Iris pigment epithelial cell (primary cell): ENCODE measurements at places on chromosomes 5 and 9.

DNA sequence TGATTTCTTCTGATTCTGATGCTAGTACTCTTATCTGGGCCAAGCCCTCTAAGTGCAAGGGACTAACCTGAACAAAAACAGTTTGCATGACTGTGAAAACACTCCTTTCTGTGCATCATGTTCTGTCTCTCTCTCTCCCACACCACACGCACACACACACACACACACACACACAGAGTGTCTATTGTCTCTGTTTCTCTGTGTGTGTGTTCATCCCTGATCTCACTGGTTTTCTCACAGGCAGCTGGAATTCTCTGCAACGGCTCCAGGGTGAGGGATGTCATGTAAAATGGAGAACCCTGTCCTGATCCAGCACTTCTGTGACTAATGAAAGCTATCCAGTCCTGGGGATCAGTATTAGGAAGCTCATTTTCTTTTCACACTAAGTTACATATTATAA is 453.1 kb upstream of the RGMB start:
- DNase-seq = no peak

DNA sequence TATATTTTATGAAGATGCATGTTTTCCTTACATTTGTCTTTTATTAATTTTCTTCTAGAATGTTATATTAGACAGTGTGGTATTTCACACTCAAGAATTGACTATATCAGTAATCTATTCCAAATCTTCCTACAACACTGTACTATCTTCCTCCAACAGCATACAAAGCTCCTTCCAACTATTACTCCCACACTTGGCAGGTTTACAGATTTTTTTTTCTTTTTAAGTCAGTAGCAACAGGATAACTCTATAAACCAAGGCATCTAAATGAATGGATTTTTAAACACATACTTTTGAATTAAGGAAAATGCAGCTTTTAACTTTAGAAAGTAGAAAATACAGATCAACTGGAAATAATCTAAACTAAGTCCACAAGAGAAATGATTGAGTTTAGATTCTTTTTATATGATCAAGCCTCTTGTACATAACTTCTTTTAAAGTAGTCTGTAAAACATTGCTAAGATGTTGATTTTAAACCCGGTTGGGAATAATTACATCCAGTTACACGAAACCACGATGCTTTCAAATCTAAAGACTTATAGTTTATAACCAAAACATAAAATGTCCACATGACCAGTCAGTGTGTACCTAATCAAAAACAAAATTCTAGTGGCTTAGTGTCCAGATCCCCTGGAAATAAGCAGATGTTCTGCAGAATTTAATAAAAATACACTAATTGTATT is 281.6 kb downstream of the ADAMTS6 start:
- DNase-seq = peak; percentile 81

- DNase-seq = peak; percentile 82
Measured at GRCh38 chr5:5483880-5484598, 61.6 kb downstream of the ICE1 start.

DNA sequence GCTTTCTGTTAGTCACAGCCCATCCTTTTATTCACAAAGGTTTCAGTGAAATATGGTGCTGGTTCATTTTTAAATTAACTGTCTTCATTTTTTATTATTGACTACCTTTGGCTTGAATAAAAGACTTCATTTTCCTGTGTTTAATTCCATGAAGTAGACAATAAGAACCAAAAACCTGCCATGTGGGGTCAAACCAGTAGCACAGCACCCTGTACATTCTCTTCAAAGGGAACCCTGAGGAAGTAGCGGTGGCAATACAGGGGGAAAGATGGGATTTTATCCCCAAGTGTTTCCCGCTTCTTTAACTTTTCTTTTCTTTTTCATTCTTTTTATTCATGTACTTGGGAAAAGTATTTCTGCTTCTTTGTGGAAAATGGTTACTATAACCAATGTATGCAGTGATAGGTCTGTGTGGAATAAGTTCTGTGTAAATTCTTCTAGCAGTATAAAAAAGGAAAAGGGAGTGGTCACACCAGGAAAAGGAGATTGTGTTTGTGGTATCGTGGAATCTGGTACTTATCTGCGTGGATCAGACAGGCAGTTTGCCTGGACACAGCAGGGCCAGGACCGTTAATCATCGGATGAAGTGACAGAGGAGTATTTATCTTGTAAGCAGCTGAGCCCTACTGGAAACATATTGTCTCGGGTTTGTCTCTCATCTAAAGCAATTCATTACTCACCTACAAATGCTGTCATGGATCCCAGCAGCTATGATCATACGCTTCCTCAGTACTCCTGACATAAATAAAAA is 94.2 kb downstream of the PPIC start:
- DNase-seq = peak; percentile 80

- DNase-seq = no peak
Measured at GRCh38 chr5:102596113-102596512, 97.3 kb upstream of the SLCO6A1 start.

DNA sequence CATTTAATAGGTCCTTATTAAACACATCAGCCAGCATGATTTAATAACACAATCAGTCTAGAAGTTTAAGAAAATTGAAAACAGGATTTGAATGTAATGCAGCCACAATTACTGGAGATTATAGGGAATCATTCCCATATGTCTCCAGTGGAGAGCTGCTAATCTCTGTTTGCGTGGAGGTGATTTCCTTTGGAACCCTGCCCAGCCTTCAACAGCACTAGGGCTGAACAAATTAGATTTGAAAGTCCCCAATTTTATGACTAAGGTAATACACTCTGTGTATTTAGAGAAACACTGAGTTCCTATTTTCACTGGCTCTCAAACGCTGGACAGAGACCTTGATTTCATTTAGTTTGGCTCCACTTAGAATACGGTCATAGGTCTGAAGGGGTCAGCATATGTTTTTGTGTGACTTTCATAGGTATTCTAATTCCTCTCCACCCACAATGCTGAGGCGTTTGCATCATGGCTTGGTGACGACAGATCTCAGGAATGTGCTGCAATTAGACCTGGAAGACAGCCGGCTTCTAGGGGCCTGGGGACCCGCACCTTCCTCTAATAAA is 508.3 kb downstream of the EBF1 start:
- peak; percentile 57 for DNase-seq

GRCh38 chr9:27430750-27431535 is 93.1 kb upstream of the IFNK start:
- DNase-seq = no peak

GRCh38 chr9:95989297-95989696 is 113.8 kb downstream of the ERCC6L2 start:
- DNase-seq = peak; percentile 60

DNA sequence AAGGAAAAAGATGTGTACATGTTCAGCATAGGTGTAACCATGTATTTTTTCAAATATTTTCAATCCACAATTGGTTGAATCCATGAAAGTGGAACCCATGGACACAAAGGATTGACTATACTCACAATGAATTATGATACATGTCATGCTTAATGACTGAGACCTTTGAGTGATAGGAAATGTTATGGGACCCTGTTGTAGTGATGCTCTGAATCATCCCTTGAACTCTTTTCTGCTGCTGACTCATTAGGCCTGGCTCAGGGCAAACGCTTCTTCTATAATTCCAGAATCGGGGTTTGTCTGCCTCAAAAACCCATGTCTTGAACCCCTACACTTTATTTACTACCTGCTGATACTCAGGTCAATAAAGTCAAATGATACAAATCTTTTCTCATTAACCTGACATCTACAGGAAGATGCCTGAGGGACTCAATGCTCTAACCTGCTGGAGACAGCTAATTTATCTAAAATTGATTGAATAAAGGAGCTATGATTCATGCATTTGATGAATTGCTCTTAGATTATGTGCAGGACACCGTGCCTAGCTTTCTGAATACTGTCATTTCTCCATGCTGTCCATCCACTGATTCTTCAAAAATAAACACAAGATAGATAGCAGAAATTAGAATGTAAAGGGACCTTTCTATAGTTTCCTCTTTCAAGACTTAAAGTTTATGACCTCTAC is 260.1 kb downstream of the PRELID2 start:
- peak; percentile 48 for DNase-seq

DNA sequence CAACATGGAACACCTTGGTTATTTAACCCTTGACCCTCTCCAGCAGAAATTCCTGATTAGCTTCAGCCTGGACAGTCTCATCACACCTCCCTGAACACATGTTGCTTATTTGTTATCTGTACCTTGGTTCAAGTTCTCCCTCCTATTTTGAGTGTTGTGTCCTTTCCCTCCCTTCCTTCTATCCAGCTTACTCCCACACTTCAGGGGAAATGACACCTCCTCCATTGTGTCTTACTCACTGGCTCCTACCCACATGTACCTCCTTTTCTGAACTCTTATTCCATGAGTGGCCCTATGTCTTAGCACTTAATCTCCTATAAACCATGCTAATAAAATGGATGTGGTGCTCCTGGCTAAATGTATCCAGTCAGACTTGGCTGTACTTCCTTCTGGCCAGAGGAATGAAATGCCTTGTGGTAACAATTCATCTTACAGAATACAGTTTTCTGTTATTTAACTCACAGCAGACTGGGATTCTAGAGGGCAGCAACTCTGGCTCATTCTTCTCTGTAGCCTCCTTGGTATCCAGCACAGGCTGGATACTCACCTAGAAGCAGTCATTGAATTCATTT is 11.2 kb downstream of the LIX1 start:
- peak; percentile 32 for DNase-seq

GRCh38 chr9:27771803-27772545 is 198.7 kb upstream of the C9orf72 start:
- DNase-seq = peak; percentile 24

DNA sequence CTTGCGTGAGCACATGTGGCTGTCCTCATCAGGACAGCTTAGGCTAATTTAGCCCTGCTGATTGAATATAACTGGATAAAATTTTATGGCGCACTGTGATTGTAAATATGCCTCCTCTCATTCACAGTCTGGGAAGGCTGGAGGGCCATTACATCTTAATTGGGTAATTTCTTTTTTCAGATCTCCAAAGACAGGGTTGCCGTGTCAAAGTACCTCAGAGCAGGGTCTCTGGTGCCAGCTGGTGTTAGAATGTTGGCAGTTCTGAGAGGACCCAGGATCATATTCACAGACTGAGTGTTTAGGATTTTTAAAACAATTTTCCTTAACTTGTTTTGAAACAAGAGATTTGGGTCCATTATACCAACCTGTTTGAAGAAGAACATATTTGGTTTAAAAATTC is 455.7 kb upstream of the TLE4 start:
- no peak for DNase-seq

- peak; percentile 73 for DNase-seq
Measured at GRCh38 chr5:72452515-72453245, 54.5 kb downstream of the ZNF366 start.

DNA sequence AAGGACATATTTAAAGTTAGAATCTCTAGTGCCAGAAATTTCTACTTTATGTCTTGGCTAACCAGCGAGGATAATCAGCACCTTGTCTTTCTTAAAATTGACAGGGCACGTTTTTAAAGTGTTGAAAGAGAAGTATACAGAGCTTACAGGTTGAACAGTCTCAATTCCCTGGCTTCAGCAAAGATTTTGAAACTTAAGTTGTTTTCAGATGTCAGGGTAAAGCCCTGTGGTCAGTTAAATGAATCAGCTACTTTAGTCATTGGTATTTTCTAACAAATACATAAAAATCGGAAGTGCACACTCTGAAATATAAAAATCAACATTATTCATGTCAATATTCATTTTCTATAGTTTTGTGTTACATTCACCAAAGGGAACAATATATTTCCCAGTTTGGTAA is 29.1 kb downstream of the SNCAIP start:
- DNase-seq = no peak

- no peak for DNase-seq
Measured at GRCh38 chr9:137149942-137150616, 11.1 kb downstream of the GRIN1 start.

GRCh38 chr9:127637322-127637847 is 25.3 kb downstream of the STXBP1 start:
- peak; percentile 92 for DNase-seq

DNA sequence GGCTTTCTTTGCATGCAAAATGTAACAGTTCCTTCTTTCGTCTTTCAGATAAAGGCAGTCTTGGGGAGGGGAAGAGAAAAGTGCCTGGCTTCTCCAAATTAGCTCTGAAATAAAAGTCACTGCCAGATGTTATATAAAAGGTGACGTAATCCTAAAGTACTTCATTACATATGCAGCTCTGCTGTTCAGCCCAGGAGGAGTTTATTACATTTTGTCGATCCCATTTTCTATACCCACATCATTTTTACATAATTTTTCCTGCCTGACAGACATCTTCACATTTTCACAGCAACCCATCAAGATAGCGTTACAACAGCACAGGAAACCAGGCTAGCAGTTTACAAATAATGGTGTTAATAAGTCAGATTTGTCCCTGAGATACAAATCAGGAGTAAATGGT is 86.7 kb upstream of the SLC30A5 start:
- no peak for DNase-seq

GRCh38 chr9:103660830-103661229 is 433.3 kb upstream of the SMC2 start:
- DNase-seq = no peak

DNA sequence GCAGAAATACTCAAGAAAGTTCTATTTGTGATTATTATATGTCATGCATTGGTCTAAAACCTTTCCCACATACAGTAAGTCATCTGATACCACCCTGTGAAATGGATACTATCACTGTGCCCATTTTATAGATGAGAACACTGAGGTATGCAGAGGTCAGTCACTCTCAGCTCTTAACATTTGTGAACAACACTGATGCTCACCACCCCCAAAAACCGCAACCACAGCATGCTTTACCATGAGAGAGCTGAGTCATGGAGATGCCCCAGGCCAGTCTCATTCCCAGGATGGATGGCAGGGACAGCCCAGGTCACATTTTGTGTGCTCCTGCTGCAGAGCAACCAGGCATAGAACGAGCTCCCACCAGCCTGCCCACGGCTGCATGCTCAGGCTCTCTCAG is 53.5 kb upstream of the IRX1 start:
- DNase-seq = no peak

- DNase-seq = no peak
Measured at GRCh38 chr5:111313017-111313724, 89.0 kb downstream of the CAMK4 start.

- no peak for DNase-seq
Measured at GRCh38 chr5:143176048-143176447, 227.4 kb downstream of the NR3C1 start.

- DNase-seq = no peak
Measured at GRCh38 chr5:128213833-128214232, 130.3 kb downstream of the SLC12A2 start.

GRCh38 chr9:7481570-7481969 is 318.0 kb downstream of the DMAC1 start:
- no peak for DNase-seq

DNA sequence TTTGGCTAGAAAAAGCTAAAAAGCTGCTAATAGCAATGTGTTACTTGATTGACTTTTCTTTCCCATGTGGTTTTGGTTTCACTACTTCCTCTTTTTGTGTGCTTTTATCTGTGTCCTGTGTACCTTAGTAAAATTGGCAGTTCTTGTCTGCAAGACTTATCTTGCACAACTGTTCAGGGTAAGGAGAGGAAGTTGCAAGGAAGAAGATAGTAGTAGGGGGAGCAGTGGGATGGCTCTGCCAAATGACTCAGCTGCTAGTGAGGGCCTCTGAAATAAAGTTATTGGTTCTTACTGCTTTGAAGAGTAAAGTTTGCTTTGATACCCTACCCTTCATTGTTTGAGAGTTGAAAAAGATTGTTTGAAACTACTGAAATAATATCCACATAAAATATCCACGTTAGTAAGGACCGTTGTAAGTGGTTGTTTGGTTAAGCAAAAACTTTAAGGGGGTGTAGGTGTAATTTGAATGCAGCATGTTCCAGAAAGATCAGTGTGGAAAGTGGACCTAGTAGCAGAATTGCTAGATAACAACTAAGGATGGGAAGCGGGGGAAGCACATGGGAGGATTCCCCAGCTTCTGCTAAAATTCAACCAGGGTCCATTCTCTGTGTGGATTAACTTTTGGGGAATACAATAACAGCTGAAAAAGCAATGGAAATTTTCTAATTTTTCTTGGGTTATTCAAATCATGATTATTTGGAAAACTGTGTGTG is 123.5 kb downstream of the SCAMP1 start:
- peak; percentile 90 for DNase-seq
